Naive thymus-derived CD4-positive, alpha-beta T cell (primary cell): ENCODE measurements at places on chromosomes 5 and 9.
A peak's percentile ranks its signal among the peaks of the same experiment; 100 is the strongest.

GRCh38 chr5:177507596-177508220 lies 1.9 kb downstream of the DOK3 start:
- no peak overlapping the region for H3K4me3 ChIP-seq
- no peak overlapping the region for H3K27ac ChIP-seq
- no peaks in the 10 kb centered on the region for H3K27me3 ChIP-seq
- no peaks in the 10 kb centered on the region for H3K4me1 ChIP-seq

DNA sequence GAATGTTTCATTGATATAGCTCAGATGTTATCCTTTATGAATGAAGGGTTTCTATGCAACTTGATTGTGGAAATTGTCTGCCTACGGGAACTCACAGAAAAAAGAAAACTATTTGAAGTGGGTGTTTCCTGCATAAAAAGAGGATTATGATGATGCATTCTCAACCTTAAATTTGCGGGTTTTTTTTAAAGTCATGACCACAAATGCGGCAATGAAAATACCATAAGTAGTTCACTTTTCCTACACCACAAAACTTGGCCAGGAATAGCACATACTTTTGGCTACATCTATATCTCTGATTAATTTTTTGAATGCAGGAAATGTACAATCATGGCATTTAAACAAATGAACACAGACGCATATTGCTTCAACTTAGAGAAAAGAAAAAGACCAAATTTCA lies 754.7 kb downstream of the DTWD2 start:
- H3K27ac ChIP-seq, result no peak overlapping the region
- no peak overlapping the region for H3K4me3 ChIP-seq
- H3K4me1 ChIP-seq, result no peaks in the 10 kb centered on the region
- H3K36me3 ChIP-seq, result no peaks in the 10 kb centered on the region
- no peaks in the 10 kb centered on the region for H3K27me3 ChIP-seq
- no peak for DNase-seq

DNA sequence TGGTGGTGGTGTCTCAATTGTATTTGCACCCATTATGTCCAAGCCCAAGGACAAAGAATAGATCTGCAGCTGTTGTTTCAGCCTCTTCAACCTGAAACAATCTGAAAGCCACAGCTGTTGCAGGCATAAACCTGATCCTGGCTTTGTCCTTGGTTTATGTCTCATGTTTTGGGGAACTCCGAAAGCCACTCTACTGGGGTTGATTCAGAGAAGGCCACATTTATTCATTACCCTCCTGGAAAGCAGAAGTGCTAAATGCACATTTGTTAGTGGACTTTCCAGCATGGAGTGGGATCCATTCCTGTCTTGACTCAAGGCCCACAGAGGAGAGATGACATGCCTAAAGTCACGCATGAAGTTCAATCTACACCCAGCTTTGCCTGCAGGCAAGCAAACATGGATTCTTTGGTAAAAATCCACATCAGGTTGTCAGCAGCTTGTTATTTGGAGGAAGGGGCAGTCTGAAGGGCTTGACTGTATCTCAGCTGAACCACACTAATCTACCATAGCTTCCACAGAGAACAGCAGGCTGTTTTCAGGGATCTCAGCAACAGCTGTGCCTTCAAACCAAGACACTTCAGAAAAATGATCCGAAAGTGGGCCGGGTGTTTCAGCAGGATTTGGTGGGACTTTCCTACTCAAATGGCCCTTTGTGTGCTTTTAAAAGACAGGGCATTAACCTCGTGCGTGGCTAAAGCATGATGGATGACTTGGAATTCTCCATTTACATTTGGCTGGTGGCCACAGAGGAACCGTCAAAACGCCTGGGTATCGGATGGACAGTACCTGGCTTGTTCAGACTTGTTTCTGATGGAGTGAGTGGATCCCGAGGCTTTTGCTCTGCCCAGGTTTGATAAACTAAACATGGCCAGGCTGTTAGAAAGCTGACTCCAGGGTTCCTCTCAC lies 36.2 kb upstream of the ADAM19 start:
- no peaks in the 10 kb centered on the region for H3K27me3 ChIP-seq
- no peak overlapping the region for H3K27ac ChIP-seq
- H3K36me3 ChIP-seq, result no peaks in the 10 kb centered on the region
- DNase-seq, result no peak
- peaks cover 15% of the 10 kb centered on the region for H3K4me1 ChIP-seq

- no peak for DNase-seq
- no peaks in the 10 kb centered on the region for H3K36me3 ChIP-seq
- H3K27me3 ChIP-seq, result no peaks in the 10 kb centered on the region
- H3K27ac ChIP-seq, result no peak overlapping the region
Measured at GRCh38 chr5:173454361-173454735, 126.1 kb upstream of the STC2 start.

DNA sequence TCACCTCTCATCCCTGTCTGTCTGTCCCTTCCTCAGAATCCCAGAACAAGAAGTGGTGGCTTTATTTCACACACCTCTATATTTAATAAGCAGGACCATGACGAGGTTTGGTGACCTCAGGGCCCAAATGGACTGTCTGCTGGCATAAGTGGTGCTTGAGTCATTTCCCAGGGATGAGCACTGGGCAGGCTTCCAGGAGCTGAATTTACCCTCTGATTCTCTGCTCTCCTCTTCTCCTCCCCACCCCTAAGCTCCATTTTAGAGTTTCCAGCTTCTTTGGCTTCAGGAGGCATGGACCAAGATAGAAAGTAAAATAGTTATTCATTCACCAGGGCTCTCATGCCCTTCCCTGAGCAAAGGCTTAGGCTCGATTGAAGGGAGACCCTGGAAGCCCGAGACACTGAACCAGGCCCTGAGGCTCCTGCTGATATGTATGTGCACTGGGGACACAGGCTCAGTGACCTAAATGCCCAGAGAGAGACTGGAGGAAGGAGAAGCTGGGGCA lies 69.1 kb downstream of the PPARGC1B start:
- DNase-seq, result no peak
- H3K4me3 ChIP-seq, result no peak overlapping the region
- no peaks in the 10 kb centered on the region for H3K4me1 ChIP-seq
- no peaks in the 10 kb centered on the region for H3K27me3 ChIP-seq
- no peaks in the 10 kb centered on the region for H3K36me3 ChIP-seq

DNA sequence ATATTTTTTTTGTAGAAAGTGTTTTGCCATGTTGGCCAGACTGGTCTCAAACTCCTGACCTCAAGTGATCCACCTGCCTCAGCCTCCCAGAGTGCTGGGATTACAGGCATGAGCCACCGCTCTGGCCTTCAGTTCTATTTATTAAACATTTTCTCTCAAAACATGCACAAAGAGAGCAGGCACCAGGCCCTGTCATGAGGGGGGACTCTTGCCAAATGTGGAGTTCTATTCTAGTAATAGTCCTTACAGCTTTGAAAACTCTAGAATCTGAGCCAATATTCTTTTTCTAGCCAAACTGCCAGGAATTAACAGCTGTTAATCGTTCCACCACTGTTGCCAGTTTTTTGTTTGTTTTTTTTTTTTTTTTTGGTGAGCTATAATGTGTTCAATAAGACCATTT lies 124.6 kb downstream of the TARS1 start:
- no peaks in the 10 kb centered on the region for H3K4me1 ChIP-seq
- H3K27ac ChIP-seq, result no peak overlapping the region
- H3K36me3 ChIP-seq, result no peaks in the 10 kb centered on the region
- H3K27me3 ChIP-seq, result no peaks in the 10 kb centered on the region
- no peak for DNase-seq

- no peaks in the 10 kb centered on the region for H3K36me3 ChIP-seq
- no peak overlapping the region for H3K27ac ChIP-seq
- no peaks in the 10 kb centered on the region for H3K27me3 ChIP-seq
- no peaks in the 10 kb centered on the region for H3K4me1 ChIP-seq
Measured at GRCh38 chr9:115234094-115234493, 116.1 kb upstream of the TNC start.

GRCh38 chr9:20620650-20621470 lies 1.4 kb downstream of the MLLT3 start:
- peak; percentile 81 for DNase-seq
- H3K4me3 ChIP-seq, result peak overlapping the region; percentile 84
- peaks cover 46% of the 10 kb centered on the region for H3K4me1 ChIP-seq
- H3K27ac ChIP-seq, result peak overlapping the region; percentile 89
- no peaks in the 10 kb centered on the region for H3K27me3 ChIP-seq

- H3K27ac ChIP-seq, result no peak overlapping the region
- H3K36me3 ChIP-seq, result no peaks in the 10 kb centered on the region
- no peak overlapping the region for H3K4me3 ChIP-seq
- H3K27me3 ChIP-seq, result no peaks in the 10 kb centered on the region
- no peak for DNase-seq
Measured at GRCh38 chr5:157598350-157598936, 22.9 kb upstream of the ADAM19 start.

DNA sequence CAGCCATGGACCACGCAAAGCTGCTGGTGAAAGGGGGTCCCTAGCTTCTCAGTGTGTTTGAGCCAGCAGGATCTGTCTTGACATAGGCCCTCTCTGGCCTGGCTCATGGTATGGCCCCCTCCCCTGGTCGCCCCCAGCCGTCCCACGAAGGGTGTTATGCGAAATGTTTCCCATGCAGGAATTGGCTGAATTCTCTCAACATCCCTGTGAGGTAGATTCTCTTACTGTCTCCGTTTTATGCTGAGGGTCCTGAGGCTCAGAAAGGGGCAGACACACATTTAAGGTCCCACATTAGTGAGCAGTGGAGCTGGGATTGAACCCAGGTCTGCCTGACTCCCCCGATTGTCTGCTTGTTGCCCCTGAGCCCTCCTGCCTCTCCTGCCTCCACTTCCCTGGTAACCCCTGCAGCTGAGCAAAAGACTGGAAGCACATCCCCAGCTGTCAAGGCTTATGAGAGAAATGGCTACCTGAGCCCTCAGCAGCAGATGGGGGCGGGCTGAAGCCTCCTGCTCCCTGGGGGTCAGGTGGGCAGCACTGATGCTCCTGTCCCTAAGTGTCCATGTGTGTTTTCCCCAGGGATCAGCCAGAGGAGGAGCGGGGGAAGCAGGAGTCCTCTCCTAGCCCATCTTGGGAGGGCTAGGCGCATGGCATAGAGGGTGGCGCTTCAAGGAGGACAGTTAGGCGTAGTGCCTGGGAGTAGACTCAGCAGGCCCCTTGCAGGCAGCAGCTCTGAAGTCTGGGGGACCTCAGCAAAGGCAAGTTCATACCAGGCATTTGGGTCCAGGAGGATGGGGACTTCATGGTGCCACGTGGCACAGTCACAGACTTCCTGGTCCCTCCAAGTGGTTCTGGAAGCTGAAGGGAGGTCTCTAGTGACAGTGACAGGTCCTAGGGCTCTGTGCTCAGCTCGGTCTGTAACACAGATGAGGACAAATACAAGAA lies 49.0 kb upstream of the GARNL3 start:
- no peaks in the 10 kb centered on the region for H3K4me1 ChIP-seq
- H3K27ac ChIP-seq, result no peak overlapping the region
- H3K4me3 ChIP-seq, result no peak overlapping the region
- H3K36me3 ChIP-seq, result no peaks in the 10 kb centered on the region
- no peak for DNase-seq

GRCh38 chr5:83956386-83956785 lies 235.7 kb upstream of the HAPLN1 start:
- H3K36me3 ChIP-seq, result no peaks in the 10 kb centered on the region
- H3K27me3 ChIP-seq, result no peaks in the 10 kb centered on the region
- no peaks in the 10 kb centered on the region for H3K4me1 ChIP-seq
- DNase-seq, result no peak

GRCh38 chr5:172235132-172235780 lies 41.3 kb downstream of the EFCAB9 start:
- peaks cover 13% of the 10 kb centered on the region for H3K4me1 ChIP-seq
- H3K36me3 ChIP-seq, result no peaks in the 10 kb centered on the region
- H3K27me3 ChIP-seq, result no peaks in the 10 kb centered on the region
- no peak overlapping the region for H3K4me3 ChIP-seq
- no peak overlapping the region for H3K27ac ChIP-seq

- H3K27ac ChIP-seq, result no peak overlapping the region
- H3K36me3 ChIP-seq, result no peaks in the 10 kb centered on the region
- DNase-seq, result no peak
- no peaks in the 10 kb centered on the region for H3K27me3 ChIP-seq
- no peak overlapping the region for H3K4me3 ChIP-seq
Measured at GRCh38 chr9:89749500-89750116, 144.8 kb downstream of the GADD45G start.

DNA sequence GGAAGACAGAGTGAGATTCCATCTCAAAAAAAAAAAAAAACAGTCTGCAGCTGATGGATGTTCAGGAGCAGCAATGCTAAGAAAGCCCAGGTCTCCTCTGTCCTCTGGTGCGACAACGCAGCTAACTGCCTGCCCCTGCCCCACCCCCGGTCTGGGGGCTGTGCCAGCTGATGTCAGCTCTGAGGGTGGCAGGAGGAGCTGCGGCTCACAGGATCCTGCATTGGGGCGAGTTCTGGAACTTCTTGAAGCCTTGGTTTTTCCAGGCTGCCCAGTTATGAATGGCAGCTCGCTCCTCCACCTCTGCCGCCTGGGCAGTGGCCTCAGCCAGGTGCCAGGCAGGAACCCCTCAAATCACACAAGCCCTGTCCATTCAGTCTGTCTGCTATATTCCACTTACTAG lies 113.5 kb downstream of the ROR2 start:
- no peaks in the 10 kb centered on the region for H3K27me3 ChIP-seq
- H3K27ac ChIP-seq, result no peak overlapping the region
- no peak for DNase-seq
- no peaks in the 10 kb centered on the region for H3K4me1 ChIP-seq
- no peak overlapping the region for H3K4me3 ChIP-seq
- H3K36me3 ChIP-seq, result no peaks in the 10 kb centered on the region
